Tibial artery (tissue), 4 donors: ENCODE measurements at places on chromosomes 5 and 9.

DNA sequence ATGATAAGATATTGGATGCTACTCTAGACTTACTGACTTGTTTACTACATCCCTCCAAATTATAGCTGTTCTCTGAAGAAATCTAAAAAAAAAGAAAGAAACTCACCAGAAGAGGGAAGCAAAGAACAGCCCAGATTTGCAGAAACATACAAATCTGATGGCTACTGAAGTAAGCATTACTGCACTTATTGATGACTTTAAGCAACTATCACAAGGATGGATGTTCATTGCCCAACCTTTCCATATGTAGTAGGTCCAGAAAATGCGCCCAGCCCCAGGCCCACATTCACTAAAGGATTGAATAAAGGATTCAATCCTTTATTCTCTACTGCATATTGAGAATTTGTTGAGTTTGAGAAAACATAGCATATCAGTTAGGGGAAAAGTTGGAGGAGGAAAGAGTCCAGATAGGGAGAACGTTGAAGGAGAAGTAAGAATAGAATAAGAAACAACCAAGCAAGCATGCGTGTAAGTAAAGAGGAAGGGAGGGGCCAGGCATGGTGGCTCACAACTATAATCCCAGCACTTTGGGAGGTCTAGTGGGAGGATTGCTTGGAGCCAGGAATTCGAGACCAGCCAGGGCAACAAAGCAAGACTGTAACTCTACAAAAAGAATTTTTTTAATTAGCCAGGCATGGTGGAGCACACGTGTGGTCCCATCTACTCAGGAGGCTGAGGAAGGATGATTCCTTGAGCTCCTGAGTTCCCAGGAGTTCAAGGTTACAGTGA, 33.8 kb upstream of the DTWD2 start:
- no peak for DNase-seq
- H3K27ac ChIP-seq = no peak overlapping the region
- no peaks in the 10 kb centered on the region for H3K4me1 ChIP-seq
- H3K4me3 ChIP-seq = no peak overlapping the region
- H3K36me3 ChIP-seq = no peaks in the 10 kb centered on the region

GRCh38 chr9:4116071-4116581, 183.7 kb downstream of the GLIS3 start:
- H3K4me1 ChIP-seq = peaks cover 29% of the 10 kb centered on the region
- peak overlapping the region; percentile 61 for H3K27ac ChIP-seq
- H3K36me3 ChIP-seq = no peaks in the 10 kb centered on the region
- DNase-seq = no peak
- no peak overlapping the region for H3K4me3 ChIP-seq

DNA sequence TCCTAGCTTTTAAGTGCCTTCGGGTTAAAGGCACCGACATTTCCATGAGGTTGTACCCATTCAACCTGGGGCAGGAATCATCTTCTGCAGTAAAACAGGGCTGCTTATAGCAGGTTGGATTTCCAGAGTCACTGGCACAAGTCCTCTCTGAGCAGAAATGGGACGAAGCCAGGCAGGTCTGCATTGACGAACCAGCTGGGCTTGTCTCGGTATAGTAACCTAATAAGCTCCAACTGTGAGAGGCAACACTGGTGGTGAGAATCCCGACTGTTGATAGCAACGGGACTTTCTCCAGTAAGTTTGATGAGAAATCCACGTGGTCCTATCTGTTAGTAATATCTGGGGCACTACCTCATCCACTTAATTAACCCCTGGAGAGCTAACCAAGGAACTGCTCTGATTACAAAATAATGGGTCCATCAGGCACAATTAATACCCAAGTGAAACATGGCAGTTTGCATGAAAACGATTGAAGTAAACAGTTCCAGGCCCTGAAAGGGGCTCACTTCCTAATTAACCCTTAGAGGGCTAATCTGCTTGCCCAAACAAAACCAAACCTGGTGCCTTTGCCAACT, 491.0 kb upstream of the C9orf72 start:
- H3K27ac ChIP-seq = no peak overlapping the region
- no peaks in the 10 kb centered on the region for H3K36me3 ChIP-seq
- no peaks in the 10 kb centered on the region for H3K4me1 ChIP-seq
- H3K4me3 ChIP-seq = no peak overlapping the region

DNA sequence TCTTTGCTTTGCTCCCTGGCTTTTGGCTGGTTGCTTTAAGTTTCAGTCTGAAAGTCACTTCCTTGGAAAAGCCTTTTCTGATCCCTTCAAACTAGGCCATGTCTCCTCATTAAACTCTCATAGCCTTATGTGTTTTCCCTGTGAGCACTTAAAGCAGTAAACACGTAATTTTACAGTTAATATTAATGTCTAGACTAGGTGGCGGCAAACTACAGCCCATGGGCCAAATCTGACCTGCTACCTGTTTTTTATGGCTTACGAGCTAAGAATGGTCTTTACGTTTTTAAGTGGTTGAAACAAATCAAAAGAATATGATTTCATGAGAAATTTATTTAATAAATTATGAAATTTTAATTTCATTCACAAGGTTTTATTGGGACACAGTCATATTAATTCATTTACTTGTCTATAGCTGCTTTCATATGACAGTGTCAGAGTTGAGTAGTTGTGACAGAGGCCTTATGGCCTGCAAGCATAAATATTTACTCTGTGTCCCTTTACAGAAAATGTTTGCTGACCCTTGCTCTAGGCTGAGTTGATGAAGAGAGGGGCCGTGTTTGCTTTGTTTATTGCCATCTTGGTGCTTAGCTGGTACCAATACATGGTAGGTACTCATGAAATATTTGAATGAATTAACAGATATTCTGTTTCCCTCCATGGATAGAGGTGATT, 7.4 kb downstream of the SLC44A1 start:
- peaks cover 17% of the 10 kb centered on the region for H3K4me1 ChIP-seq
- no peaks in the 10 kb centered on the region for H3K36me3 ChIP-seq
- DNase-seq = no peak
- no peak overlapping the region for H3K27ac ChIP-seq
- no peaks in the 10 kb centered on the region for H3K27me3 ChIP-seq

GRCh38 chr5:176658007-176658599, 10.8 kb downstream of the TSPAN17 start:
- no peak overlapping the region for H3K27ac ChIP-seq
- no peaks in the 10 kb centered on the region for H3K27me3 ChIP-seq
- H3K4me1 ChIP-seq = peaks cover 7% of the 10 kb centered on the region
- DNase-seq = peak; percentile 82

GRCh38 chr5:134171972-134172371, 4.8 kb downstream of the SKP1 start:
- no peaks in the 10 kb centered on the region for H3K27me3 ChIP-seq
- peaks cover 64% of the 10 kb centered on the region for H3K36me3 ChIP-seq
- H3K4me1 ChIP-seq = no peaks in the 10 kb centered on the region
- H3K4me3 ChIP-seq = no peak overlapping the region
- no peak for DNase-seq
- H3K27ac ChIP-seq = no peak overlapping the region

DNA sequence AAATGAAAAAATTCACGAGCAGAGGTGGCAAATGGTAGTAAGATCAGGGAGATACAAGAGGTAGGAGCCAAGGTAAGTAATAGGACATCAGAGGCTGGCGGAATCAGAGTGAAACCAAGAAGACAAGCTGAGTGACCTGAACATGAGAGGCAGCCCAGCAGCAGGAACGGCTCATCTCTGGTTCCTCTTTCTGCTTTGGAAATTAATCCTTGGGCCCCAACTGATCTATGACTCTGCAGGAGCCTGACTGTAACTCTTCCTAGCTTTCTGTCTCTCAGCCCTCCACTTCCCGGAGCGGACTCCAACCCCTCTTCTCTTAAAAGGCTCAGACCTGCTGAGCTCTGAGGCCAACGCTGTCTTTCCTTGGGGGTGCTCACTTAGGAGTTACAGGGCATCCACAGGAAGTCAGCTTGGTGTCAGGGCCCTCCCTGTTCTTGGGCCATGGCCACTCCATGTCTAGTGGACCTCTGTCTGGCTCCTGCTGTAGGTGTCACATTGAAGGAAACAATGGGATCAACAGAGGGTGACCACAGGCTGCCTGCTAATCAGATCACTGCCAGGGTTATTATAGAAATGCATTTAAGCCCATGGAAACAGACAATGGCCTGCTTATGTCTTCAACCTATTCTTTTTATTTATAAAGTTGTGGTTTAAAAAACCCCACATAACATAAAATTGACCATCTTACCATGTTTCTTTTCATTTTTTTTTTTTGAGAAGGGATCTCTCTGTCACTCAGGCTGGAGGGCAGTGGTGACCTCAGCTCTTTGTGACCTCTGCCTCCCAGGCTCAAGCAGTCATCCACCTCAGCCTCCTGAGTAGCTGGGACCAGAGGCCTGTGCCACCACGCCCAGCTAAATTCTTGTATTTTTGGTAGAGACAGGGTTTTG, 22.5 kb upstream of the SHB start:
- H3K36me3 ChIP-seq = no peaks in the 10 kb centered on the region
- no peak overlapping the region for H3K27ac ChIP-seq
- no peaks in the 10 kb centered on the region for H3K27me3 ChIP-seq
- no peak for DNase-seq
- H3K4me3 ChIP-seq = no peak overlapping the region
- H3K4me1 ChIP-seq = no peaks in the 10 kb centered on the region

DNA sequence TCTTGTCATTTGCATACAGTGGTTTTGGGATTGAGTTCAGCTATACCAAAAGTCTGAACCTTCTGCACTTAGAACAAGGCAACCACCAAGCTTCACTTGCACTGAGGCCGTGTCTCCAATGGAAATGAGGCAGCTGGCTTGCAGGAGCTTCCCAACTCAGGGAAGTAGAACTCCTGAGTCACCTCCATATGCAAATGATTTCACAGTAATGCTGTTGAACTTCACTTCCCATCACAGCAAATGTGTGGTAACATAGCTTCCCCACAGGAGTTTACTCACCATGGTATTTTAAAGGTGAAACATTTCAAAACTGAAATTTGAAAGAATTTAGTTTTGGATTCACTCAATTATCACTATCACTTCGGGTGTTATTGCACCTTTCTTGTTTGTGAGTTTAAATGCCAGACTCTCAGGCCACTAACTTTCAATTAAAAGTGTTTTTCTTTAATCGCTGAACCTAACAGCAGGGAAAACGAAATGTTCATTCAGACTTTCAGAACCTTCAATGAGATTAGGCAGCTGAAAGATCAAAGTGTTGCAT, 9.0 kb downstream of the CD274 start:
- DNase-seq = no peak
- H3K4me1 ChIP-seq = no peaks in the 10 kb centered on the region
- no peak overlapping the region for H3K27ac ChIP-seq
- H3K4me3 ChIP-seq = no peak overlapping the region

DNA sequence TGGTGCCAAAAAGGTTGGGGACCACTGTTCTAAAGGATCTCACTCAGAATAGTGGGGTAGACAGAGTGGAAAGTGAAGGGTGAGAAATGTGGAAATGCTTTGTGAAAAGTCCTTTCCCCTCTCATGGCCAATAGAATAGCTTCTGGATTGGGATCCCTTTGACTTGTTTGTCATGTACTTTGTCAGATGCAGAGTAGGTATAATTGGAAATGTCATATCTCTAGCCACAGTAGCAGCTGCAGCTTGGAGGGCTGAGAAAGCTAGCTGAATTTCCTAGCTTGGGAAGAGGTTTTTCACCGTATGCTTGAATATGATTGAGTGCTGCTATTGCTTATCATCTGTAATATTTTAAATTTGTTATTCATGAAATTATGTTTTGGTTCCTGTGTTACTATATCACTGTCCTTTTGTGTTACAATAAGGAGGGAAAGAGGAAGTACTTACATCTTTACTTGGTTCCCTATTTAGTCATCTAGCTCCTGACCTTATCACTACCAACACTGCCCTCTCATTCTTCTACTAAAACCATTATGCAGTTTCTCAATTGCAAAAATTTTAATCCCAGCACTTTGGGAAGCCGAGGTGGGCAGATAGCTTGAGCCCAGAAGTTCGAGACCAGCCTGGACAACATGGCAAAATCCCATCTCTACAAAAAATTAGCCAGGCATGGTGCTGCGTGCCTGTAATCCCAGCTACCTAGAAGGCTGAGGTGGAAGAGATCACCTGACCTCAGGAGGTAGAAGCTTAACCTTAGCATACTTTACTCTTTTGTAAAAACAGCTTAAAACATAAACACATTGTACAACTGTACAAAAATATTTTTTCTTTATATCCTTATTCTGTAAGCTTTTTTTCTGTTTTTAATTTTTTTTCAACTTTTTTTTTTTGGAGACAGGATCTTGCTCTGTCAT, 12.4 kb downstream of the SLC30A5 start:
- no peaks in the 10 kb centered on the region for H3K27me3 ChIP-seq
- no peak for DNase-seq
- H3K4me3 ChIP-seq = no peak overlapping the region

DNA sequence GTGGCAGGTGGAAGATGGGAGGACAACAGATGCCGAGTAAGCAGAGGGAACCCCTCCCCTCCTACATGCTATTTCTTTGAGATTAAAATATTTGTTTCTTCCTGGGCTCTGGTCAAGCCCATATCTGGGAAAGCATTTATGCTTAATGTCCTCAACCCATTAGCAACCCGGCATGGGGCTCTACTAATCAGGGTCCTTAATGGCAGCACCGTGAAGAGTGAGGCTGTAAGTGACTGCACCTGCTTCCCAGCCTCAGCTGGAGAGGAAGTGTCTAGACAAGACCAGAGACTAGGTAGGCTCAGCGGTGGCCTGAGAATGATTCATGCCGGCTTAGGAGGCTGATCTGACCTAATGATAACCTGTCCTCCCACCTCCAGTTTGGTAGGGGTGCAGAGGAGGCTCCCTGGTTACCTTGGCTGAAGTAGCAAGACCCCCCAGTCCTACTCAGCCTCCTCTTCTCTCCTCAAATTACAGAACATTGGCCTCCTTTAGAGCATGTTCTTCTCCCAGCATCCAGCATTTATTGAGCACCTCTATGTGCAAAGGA, 61.3 kb upstream of the HSPA9 start:
- H3K36me3 ChIP-seq = no peaks in the 10 kb centered on the region
- no peak for DNase-seq
- H3K4me1 ChIP-seq = no peaks in the 10 kb centered on the region
- H3K27me3 ChIP-seq = no peaks in the 10 kb centered on the region
- no peak overlapping the region for H3K27ac ChIP-seq

- no peaks in the 10 kb centered on the region for H3K27me3 ChIP-seq
- no peaks in the 10 kb centered on the region for H3K4me1 ChIP-seq
- no peak overlapping the region for H3K4me3 ChIP-seq
- no peaks in the 10 kb centered on the region for H3K36me3 ChIP-seq
These were observed 79.9 kb downstream of the SVEP1 start for GRCh38 chr9:110499608-110500007.

DNA sequence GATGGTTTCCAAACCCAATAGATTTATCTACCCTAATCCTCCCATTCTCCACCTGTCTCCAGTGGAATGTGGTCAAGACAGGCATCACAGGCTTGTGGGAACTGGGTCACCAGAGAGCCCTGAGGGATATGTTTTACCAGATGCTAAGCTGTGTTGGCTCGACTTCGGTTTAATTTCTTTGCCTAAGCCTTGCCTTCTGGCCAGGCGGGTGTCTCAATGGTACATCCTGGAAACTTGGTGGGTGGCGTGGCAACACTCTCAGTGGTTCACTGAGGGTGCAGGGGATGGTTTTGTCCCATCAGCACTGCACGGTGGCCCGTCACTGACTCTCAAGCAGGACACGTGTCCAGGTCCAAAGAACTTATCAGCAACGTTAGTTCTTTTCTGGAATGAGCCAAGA, 192.2 kb downstream of the TENT4A start:
- H3K27ac ChIP-seq = no peak overlapping the region
- no peak overlapping the region for H3K4me3 ChIP-seq
- H3K27me3 ChIP-seq = no peaks in the 10 kb centered on the region
- peaks cover 6% of the 10 kb centered on the region for H3K4me1 ChIP-seq
- H3K36me3 ChIP-seq = no peaks in the 10 kb centered on the region

- H3K4me3 ChIP-seq = no peak overlapping the region
- peaks cover 8% of the 10 kb centered on the region for H3K4me1 ChIP-seq
- no peak for DNase-seq
- no peaks in the 10 kb centered on the region for H3K36me3 ChIP-seq
- H3K27ac ChIP-seq = no peak overlapping the region
These were observed 5.8 kb downstream of the LMX1B start for GRCh38 chr9:126619361-126620135.
